ENCODE measurements at places on chromosomes 3 and 15.

DNA sequence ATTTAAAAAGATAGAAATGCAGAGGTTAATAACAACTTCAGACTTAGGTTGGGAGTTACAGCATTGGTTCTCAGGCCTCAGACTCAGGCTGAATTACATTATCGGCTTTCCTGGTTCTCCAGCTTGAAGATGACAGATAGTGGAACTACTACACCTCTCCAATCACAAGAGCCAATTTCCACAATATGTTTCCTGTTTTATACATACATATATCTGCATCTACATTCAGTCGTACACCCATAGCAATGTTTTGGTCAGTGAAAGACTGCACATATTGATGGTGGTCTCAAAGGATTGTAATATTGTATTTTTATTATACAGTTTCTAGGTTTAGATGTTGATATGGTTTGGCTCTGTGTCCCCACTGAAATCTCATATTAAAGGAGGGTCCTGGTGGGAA lies 35.4 kb downstream of the AADACL2 start:
- no peak for DNase-seq

DNA sequence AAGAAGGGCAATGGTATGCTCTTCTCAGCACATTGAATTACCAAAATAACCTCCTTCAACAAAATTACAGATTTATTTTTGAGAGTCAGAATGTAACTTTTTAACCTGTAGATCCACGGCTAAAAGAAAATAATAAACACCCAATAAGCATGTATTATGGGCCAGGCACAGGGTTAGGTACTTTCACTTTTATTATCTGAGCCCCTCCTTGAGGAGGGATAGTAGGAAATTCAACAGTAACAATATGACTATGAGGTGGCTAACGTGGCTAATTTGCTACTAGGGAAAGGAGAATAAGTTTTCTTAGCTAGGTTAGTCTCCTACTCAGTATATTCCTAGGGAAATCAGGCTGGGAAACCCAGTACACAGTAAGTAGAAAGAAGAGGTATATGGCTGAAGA lies 306.9 kb downstream of the GAP43 start:
- DNase-seq, result no peak

DNA sequence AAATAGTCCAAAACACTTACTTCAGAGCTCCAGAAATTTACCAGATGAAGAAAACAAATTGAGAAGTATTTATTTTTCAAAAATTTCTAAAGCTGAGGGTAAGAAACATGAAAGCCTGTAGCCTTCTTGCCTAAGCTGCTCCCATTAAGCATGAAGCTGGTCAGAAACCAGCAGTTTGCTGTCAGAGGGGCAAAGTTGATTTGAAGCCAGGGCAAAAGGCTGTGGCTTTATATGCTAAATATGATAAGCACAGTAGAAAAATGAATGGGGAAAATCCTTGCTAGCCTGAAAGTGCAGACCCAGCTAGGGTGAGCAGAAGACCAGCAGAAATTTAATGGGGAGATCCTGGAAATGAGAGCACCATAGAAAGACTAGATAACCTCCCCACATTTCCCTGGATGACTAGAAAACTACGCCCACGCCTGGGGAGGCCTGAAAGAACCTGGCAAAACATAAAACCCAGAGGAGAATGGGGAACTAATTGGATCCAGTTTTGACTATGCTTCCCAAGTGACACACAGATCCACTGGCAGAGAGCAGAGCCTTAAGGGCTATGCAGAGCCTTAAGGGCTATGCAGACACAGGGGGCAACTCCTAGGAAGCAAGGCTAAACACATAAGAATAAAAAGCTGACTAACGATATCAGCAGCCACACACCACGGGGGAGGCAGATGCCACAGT lies 43.0 kb upstream of the HEG1 start:
- DNase-seq, result no peak

DNA sequence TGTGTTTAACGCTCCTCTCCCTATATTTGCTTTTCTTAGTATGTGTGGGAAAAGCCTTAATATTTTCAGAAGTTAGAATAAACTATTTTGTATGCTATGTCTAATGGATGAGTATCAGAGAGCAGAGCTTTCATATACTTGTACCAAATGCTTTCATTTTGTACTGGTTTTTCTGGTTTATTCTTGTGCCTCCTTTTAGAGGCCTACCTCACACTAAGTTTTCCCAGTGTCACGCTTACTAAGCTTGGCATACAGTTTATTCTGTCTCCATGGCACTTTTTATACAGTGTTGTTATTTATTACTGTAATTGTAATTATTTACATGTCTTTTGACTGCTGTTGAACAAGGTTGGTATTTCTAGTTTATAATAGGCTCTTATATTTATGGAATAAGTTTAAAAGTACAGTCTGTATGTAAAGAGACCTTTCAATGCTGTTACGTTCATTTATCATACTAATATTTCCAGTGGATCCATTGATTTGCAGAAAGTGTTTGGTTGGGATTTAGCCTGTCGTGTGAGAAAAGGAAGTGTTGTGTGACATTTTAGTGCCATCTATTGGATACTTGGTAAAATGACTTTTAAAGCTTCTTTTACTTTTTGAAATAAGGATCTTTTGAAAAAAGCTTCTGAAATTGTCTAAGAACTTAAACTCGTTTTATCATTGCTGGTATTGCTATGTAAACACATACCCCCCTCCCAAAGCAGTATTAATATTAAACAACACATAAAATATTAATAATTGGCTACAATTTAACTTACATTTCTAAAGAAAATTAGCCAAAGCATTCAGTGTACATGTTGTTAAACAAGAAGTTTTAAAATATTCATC lies 5.2 kb upstream of the EBLN2 start:
- no peak for DNase-seq

- DNase-seq, result no peak
Observed at GRCh38 chr3:44831232-44831631, 30.5 kb upstream of the TMEM42 start.

GRCh38 chr3:171372694-171373093 lies 87.5 kb downstream of the TNIK start:
- DNase-seq, result no peak

GRCh38 chr3:90091549-90091948 lies 984.1 kb downstream of the EPHA3 start:
- DNase-seq, result no peak

GRCh38 chr3:58963928-58964503 lies 85.8 kb downstream of the CFAP20DC start:
- DNase-seq, result no peak

- no peak for DNase-seq
Observed at GRCh38 chr3:187792521-187792920, 47.3 kb upstream of the BCL6 start.

GRCh38 chr3:185283374-185283935 lies 29.6 kb upstream of the EHHADH start:
- no peak for DNase-seq

- DNase-seq, result no peak
Observed at GRCh38 chr3:184626923-184627322, 65.3 kb downstream of the EPHB3 start.

GRCh38 chr3:113263778-113264177 lies 52.4 kb downstream of the BOC start:
- DNase-seq, result no peak

- DNase-seq, result no peak
Observed at GRCh38 chr15:96135166-96136093, 195.1 kb upstream of the NR2F2 start.

- no peak for DNase-seq
Observed at GRCh38 chr3:2156244-2156847, 57.7 kb downstream of the CNTN4 start.

DNA sequence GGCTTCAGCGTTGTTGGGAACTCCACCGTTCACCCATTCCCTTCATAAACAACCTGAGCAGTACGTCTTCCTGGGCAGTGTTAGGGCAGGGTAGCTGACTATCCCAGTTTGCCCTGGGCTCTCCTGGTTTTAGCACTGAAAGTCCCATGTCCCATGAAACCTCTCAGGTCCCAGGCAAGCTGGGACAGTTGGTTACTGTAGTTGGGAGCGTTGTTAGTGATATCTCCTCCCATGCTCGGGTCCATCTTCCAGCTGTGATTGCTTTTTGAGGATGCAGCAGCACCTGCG lies 60.9 kb upstream of the HERC1 start:
- DNase-seq, result no peak

- no peak for DNase-seq
Observed at GRCh38 chr3:60431599-60431958, 819.7 kb downstream of the FHIT start.

DNA sequence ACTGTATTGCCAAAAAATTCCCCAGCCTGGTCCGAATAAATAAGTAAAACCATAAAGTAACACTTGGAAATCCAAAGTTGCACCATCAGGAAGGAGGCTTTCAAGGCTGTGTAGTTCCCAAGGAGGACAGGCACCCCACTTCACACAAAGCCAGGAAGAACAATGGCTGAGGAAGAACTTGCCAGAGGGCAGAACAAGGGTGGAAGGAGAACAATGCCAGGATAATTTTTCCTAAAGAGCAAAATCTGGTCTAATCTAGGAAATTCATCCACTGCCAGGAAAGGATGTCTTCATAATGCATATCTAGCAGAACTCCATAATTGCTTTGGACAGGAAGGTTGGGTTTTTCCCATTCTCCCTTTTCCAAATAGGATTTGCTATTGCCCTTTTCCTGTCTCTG lies 15.7 kb upstream of the ARID3B start:
- DNase-seq, result no peak

GRCh38 chr15:57069423-57069822 lies 151.0 kb downstream of the TCF12 start:
- DNase-seq, result no peak

DNA sequence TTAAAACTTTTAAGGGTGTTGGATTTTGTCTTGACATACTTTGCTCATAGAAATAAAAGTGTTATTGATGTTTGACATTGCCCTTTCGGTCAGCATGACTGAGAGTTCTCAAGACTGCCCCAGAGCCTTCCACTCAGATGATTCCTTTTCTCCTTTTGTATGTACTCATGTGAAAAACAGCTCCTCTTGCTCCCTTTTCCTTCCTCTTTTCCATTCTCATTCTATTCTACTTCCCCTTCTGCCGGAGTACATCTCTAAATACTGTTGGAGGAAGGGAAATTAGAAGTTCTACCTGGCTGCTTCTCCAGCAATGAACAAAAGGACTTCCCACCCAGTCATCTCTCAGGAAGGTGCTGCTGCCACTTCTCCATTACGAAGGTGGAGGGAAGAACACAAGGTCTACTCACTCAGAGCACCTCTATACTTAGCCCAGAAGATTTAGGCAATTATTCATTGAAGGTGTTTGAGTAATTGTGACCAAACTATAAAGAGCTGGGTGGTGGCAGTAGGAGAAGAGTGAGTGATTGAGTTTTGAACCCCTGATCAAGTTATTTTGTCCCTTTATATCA lies 163.8 kb upstream of the MBNL1 start:
- DNase-seq, result no peak

GRCh38 chr15:58139276-58139988 lies 1.3 kb downstream of the AQP9 start:
- no peak for DNase-seq

- DNase-seq, result no peak
Observed at GRCh38 chr3:10992017-10992942, at the start of gene SLC6A1. TSS of gene SLC6A1 (plus strand) at chr3:10992748. CDS start at chr3:11017212, 24,464 bp downstream.

- DNase-seq, result no peak
Observed at GRCh38 chr15:67892559-67893377, 52.9 kb upstream of the RNU6-1 start.

- no peak for DNase-seq
Observed at GRCh38 chr3:127152684-127153505, 40.0 kb upstream of the PRR23E start.

DNA sequence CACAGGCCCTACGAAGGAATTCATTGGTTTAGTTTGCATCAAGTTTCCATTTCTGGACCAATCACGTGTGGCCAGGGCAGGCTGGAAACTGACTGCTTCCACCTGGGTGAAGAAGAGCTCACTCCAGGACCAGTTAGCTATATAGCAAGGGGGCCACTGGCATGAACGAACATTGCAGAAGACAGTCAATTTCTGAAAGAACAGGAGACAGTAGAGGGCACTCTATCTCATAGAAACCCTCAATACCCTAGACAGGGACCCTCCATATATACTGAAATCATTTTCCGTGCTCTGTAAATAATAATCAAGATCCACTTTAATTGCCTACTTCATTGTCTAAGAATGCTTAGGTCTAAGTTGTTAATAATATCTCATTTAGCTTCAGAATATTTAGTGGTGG lies 215.6 kb downstream of the CADPS start:
- no peak for DNase-seq

- DNase-seq, result no peak
Observed at GRCh38 chr3:143974271-143975238, 2.9 kb downstream of the DIPK2A start.

DNA sequence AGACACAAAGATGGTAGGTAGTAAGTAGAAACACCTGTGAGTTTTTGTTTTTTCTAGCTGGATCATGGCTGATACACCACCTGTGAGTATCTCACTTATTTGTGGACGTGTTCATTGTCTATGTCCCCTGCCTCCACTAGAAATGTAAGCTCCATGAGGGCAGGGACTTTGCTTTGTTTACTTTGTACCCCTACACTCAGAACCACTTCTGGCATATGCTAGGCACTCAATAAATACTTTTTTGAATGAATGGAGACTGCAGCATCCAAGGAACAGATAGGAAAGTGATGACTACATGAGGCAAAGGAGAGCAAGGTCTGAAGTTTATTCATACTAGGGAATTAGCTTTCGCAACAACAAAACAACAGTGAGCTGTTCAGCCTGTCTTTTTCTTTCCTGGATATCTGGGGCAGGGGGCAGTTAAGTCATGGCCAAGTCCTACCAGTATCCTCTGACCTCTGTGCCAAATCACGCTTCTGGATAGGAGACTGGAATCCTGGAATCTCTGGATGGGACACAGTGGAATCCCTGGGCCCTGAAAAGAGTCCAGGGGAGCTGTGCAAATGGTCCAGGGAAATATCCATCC lies 11.6 kb upstream of the EPB42 start:
- DNase-seq, result no peak

DNA sequence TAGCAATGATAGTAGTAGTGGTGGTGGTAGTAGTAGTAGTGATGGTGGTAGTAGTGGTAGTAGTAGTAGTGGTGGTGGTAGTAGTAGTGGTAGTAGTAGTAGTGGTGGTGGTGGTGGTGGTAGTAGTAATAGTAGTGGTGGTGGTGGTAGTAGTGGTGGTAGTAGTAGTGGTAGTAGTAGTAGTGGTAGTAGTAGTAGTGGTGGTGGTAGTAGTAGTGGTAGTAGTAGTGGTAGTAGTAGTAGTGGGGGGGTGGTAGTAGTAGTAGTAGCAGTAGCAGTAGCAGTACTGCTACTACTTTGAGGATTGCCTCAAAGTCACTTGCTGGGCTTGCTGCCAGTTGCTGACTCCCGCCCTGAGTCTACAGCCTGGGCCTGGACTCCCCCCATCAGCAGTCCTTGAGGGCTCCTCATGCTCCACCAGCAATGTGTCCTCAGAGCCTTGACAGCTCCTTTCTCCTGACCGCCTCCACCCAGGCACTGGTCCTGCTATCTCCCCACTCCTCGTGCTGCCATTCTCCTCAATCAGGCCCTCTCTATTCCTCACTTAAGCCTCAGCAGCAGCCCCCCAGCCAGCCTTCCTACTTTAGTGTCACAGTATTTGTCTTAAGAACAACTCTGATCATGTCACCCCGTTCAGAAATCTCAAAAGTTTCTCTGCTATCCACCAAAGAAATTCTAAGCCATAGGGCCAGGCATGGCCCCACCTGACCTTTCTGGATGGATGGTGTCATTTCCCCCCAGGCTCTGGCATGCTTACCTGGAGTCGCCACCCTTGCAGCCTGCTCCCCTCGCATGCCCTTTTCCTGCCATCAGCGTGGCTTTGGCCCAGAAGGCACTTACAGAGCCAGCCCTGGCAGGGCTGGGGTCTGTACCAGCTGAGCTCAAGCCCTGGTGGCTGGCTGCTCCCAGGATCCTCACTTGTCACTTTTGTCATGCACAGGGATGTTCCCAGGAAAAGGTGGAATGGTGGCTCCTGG lies 45.6 kb downstream of the DLEC1 start:
- DNase-seq, result no peak

GRCh38 chr15:81966631-81967030 lies 79.2 kb downstream of the MEX3B start:
- no peak for DNase-seq

- no peak for DNase-seq
Observed at GRCh38 chr3:40766396-40766795, 241.6 kb downstream of the ZNF621 start.

Measured in stimulated activated CD8-positive, alpha-beta memory T cell treated with anti-CD3 and anti-CD28 coated beads, Interleukin-7, amount 100 ng/mL, for 24 hours (primary cell).